ENCODE measurements at places on chromosomes 4 and X. TPM values are rescaled to one million over a fixed set of nuclear protein-coding genes. Genes with fewer than 3 reads are reported as not detected.

SPOCK3 gene
- not detected for total RNA-seq

HPGD gene
- 5.5 TPM for total RNA-seq

RTL3 gene
- total RNA-seq: not detected

TBC1D8B gene
- 0.47 TPM for total RNA-seq

GAGE12C gene
- total RNA-seq: not detected

Measured in activated CD8-positive, alpha-beta T cell treated with anti-CD3 and anti-CD28 coated beads for 36 hours (primary cell).